ENCODE measurements at places on chromosomes 2 and 18.

DNA sequence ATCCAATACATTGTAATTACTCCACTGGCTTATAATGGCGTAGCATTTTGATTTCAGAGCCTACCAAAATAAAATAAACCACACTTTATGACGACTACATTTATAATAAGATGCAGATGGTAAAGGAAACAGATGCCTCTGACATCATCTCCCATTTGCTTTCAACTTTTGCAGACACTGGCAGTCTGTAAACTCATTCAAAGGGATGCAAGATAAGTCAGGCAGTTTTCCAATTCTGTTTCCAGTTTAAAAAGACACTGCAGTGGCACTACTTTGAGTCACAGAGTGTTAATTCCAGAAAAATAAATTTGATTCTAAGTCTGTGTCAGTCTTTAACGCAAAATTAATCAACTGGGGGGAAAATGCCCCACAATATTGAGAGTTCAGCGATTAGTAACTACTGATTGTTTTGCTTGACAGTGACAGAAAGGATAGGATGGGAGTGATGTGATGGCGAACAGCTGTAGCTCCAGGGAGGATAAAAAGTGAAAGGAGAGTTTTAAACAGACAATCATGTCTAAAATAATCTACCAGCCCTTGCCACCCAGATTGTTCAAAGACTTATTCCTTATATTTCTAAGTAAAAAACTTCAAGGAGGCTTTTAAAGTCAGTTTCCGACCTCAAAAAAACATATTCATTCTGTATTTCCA is 6.7 kb downstream of the DSEL start:
- no peak for DNase-seq

- DNase-seq = no peak
Measured at GRCh38 chr18:58770601-58771000, 94.1 kb upstream of the ZNF532 start.

DNA sequence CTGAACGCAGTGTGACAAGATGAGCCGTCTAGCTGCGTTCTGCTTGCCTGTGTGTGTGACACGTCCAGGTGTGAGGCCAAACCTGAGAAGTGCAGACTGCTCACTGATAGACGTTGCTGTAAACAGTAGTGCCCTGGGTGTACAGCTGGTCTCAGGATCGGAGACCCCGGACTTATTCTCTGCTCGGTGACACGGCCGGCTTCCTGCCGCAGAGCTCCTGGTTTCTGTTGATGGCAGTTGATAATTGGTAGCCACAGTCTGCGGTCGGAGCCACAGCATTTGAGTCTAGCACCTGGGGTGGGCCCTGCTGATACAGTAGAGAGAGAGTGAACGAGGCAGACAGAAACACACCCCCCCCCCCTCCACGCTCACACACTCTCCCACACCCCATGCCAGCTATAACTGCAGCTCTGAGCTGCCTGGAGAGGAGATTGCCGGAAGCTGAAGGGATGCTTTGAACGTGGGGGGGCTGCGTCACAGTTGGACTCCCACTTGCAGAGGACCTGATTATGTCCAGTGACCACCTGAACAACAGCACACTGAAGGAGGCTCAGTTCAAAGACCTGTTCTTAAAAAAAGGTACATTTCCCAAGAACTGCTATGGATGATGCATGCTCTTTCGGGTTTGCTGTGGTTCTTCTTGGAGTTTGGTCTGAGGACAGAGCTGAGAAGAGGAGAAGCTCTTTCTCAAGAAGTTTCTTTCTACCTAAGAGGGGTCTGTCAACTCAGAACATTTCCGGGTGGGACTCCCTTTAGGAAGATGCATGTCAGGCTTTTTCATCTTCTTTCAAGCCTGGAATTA is 114.0 kb downstream of the FAM210A start:
- DNase-seq = no peak

DNA sequence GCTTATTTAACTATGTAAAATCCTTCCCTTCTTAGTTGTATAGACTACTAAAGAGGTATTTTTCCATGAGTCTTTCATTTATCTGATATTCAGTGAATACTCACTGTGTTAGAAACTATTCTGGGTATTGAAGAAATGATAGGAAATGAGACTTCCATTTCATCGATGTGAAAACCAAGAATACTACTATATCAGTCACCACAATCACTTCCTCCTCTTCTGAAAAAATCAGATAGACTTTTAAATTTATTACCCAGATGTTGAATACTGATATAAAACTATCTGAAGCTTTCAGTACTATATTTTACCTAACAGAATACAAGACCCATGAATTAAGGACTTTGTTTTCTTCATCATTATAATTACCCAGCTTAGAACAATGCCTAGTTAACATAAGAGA is 1801.1 kb upstream of the CELF4 start:
- DNase-seq = no peak

- no peak for DNase-seq
Measured at GRCh38 chr2:217335341-217335966, 475.6 kb upstream of the TNP1 start.

- DNase-seq = no peak
Measured at GRCh38 chr2:171399292-171399691, 34.5 kb downstream of the METTL8 start.

DNA sequence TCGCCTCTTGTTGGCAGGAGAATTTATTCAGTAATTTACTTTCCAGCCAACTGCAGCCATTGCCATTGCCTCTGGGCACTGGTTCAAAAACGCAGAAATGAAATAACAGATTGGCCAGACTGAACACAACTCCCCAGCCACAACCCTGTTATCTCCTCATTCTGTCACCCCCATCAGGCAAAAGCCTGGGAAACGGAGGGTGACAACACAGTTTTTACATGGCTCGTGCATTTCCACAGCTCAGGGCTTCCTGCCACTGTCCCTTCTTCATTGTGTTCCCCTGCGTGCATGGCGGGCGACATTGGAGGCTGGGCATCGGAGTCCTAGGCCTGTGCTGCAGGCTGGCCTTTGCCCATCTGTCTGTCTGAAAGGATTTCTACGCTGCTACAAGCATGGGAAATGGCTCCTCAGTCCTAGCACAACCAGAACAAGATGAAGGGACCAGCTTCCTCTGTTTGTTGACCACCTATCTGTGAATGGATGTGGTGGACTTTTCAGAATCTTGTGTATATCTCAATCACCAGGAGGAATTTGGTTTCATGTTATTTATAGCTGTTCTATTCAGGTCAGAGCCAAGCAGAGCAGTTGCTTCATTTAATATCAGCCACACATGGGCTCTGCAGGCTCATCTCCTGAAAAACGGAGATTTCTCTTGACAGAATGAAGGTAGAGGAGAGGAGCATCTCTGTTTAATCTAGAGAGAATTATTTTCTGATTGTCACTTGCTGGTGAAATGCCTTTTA is 107.0 kb downstream of the MGAT5 start:
- peak; percentile 44 for DNase-seq

GRCh38 chr2:1856475-1856874 is 112.2 kb upstream of the PXDN start:
- DNase-seq = no peak

DNA sequence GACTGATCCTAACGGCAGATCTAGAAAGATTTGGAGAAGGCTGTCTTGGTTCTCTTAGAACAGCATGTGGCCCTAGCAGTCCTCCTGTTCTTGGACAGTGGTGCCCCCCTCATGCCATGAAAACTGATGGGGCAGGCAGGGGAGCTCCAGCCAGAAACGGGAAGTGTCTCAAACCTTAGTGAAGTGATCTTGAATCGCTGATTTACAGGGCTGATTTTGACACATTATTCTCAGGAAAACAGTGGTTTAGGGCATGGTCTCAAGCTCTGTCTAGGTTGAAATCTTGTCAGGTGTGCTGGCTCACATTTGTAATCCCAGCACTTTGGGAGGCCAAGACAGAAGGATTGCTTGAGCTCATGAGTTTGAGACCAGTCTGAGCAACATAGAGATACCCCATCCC is 37.8 kb downstream of the SRSF7 start:
- DNase-seq = no peak

- no peak for DNase-seq
Measured at GRCh38 chr2:37084797-37085196, 479 bp downstream of the GPATCH11 start.

- no peak for DNase-seq
Measured at GRCh38 chr2:102005989-102006885, 14.5 kb downstream of the IL1R2 start.

- DNase-seq = no peak
Measured at GRCh38 chr2:111094691-111095090, 26.0 kb upstream of the BCL2L11 start.
